CD4-positive, alpha-beta T cell treated with Interleukin-17A for 4 hours (primary cell): ENCODE measurements at places on chromosomes 13 and 19.

GRCh38 chr19:16244091-16244490 lies 46.4 kb downstream of the AP1M1 start:
- peak; percentile 26 for DNase-seq

DNA sequence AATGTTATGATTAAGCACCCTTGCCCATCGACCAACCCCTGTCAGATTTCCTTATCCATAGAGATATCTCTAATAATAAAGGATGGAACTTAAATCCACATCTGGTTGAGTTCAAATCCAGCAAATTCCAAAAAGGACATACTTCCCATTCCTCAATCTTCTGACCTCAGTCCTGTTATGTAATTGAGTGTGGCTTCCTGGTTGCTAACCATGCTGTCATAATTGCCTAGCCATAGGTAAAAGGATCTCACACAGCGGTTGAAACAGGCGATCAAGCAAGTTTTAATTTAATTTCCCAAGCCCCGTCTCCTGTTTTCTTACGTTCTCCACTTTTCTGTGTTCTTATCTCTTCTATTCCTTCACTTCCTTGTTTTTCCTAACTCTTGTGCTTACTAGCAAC lies 550.3 kb downstream of the GPC6 start:
- no peak for DNase-seq

DNA sequence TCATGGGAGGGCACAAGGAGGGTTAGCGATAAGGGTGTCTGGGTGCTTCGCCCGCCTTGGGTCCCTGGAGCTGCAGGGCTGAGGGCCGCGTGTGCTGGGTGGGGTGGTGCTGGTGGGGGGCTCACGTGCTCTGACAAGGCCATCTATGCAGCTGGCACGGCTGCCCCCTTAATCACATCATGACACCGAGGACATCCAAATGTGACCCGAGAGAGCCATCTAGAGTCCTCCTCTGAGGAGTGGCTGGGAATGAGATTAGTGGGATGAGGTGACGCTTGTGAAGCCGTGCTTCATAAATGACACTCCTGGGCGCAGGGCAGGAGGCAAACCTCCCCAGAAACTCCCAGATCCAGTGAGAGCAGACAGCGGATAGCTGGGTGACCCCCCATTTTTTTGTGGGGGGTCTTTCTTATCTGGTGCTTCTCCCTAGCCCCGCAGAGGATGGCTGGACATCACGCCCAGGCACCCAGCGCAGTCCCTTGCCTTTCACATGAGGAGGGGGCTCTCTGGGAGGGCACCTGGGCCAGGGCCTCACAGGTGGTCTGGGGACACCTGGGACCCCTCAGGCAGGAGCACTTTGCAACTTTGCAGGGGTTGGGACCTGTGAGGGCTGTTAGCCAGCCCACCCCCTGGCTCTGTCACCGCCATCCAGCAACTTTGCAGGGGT lies 6.6 kb downstream of the FZR1 start:
- no peak for DNase-seq

- DNase-seq: no peak
Measured at GRCh38 chr13:99431927-99432608, 69.2 kb upstream of the TM9SF2 start.

DNA sequence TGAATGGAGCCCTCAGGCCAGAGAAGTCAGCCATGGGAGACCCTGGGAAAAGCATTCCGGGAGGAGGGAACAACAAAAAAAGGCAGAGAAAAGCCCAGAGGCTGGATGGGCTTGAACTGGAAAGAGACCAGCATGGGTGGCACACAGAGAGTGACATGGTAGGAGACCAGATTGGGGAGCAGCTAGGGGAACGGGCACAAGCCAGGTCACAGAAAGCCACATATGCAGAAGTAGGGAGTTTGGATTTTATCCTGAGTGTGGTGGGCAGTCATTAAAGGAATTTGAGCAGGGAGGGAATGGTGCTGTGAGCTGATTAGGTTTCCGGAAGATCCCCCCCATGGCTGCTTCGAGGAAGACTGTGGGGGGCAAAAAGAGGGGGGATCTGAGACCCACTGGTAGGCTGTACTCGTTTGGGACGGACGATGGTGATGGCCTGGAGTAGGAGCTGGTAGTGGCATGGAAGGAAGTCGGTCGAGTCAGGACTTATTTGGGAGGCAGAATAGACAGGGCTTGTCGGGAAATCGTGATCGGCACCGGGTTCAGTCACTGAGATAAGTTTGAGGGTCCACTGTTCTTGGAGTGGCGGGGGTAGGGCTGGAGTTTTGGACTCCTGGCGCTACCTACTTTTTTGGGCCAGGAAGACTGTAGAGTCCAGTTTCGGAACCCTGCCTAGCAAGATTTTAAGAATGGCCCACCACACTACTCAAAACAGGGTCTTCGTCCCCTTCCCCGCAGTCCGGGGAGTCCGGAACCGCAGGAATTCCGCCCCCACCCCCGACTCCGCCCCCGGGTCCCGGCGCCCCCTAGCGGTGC lies 949 bp downstream of the SERTAD1 start:
- peak; percentile 23 for DNase-seq

DNA sequence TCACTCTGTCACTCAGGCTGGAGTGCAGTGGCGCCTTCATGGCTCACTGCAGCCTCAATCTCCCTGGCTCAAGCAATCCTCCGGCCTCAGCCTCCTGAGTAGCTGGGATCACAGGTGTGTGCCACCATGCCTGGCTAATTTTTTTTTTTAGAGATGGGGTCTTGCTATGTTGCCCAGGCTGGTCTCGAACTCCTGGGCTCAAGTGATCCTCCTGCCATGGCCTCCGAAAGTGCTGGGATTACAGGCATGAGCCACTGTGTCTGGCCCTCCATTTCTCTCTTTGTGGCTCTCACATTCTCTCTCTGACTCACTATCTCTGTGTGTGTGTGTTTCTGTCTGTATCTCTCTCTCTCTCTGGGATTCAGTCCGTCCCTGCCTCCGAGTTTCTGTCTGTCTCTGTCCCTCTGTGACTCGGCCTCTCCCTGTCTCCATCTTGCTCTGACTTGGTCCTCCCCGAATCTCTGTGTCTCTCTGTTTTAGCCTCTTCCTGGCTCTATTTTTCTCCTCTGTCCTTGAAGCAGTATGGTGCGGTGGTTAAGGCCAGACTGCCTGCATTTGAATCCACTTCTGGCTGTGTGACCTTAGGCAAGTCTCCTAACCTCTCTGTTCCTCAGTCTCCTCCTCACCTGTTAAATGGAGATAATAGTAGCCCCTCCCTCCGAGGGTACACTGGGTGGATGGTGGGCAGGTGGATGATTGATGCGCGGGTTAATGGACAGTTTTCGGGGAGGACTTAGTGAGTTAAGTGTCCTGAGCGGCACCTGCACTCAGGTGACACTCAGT lies 11.0 kb downstream of the MEIS3 start:
- no peak for DNase-seq

DNA sequence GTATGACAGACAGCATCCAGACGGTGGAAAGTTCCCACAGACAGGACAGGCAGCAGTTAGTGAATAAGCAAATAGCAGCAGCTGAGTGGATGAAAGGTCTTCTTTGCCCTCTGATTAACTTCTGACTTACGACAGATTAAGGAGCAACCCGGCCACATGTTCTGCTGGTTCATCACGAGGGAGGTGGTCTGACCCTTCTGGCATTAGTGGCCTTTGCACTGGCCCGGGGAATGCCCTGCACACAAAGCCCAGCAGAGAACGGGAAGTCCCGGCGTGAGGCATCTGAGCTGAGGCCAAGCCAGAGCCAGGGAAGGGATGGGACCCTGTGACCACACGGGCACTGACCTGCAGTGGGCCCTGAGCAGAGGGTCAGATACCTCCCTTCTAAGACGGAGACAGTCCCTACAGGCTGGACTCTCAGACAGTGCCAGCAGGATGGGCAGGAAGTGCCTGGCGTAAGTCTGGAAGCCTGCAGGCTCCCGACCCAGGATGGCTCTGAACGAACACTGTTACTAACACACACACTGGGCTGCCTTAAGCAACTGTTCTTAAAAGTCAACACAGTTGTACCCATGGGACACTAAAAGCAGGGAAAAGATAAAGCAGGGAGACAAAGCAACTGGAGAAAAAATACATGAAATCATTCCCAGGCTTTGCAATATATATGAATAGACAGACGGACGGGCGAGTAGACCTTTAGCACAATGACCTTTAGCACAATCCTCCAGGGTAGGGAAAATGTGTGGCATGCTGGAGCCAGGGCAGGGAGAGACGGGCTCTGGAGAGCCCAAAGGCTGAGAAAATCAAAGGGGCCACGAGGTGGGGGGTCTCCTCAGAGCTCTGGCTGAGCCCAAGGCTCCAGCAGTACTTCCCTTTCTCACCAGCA lies 6.3 kb downstream of the C19orf12 start:
- DNase-seq: no peak

GRCh38 chr13:88031980-88032559 lies 360.9 kb downstream of the SLITRK5 start:
- no peak for DNase-seq

DNA sequence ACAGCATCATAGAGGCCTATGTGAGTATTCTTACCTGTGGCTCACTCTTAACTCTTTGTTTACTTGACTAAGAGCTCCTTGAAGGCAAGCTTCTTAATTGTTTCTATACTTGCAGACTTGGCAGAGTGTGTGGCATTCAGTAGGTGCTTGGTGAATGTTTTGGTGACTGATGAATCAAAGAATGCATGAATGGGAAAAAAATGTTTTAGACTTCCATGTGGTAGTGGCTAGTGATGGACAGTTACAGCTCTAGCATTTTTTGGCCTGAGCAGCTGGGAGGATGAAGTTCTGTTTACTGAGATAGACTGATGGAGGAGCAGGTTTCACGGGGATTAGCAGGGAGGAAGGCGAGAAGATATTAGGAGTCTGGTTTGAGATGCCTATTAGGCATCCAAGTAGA lies 13.6 kb downstream of the HAS1 start:
- DNase-seq: no peak

GRCh38 chr19:35090506-35091214 lies 25.0 kb upstream of the FXYD3 start:
- peak; percentile 62 for DNase-seq

- peak; percentile 23 for DNase-seq
Measured at GRCh38 chr13:27770809-27771208, 21.5 kb upstream of the GSX1 start.

DNA sequence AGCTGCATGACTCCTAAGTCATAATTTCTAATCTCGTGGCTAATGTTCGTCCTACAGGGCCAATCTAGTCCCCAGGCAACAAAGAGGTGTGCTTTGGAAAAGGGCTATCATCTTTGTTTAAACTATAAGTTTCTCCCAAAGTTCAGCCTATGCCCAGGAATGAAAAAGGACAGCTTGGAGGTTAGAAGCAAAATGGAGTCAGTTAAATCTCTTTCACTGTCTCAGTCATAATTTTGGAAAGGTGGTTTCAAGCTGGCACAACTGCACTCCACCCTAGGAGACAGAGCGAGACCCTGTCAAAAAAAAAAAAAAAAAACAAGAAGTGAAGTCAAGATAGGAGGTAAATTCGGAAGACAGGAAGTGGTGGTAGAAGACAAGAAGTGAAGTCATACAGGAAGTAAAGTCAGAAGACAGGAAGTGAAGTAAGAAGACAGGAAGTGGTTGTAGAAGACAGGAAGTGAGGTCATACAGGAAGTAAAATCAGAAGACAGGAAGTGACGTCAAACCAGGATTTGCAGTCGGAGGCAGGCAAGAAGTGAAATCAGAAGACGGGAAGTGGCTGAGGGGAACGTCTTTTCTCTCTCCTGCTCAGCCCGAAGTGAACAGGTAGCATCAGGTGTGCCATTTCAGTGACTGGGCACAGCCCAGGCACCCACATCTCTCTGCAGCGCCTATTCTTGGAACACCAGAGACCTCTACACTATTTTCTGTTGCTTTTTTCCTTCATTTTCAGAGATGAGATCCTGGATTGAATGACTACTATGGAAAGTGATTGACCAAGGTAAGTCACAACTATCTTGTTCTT lies 32.2 kb downstream of the GP6 start:
- peak; percentile 61 for DNase-seq

GRCh38 chr13:78596399-78596735 lies 7.0 kb downstream of the POU4F1 start:
- no peak for DNase-seq
